ENCODE measurements at places on chromosomes 1 and 21.

DNA sequence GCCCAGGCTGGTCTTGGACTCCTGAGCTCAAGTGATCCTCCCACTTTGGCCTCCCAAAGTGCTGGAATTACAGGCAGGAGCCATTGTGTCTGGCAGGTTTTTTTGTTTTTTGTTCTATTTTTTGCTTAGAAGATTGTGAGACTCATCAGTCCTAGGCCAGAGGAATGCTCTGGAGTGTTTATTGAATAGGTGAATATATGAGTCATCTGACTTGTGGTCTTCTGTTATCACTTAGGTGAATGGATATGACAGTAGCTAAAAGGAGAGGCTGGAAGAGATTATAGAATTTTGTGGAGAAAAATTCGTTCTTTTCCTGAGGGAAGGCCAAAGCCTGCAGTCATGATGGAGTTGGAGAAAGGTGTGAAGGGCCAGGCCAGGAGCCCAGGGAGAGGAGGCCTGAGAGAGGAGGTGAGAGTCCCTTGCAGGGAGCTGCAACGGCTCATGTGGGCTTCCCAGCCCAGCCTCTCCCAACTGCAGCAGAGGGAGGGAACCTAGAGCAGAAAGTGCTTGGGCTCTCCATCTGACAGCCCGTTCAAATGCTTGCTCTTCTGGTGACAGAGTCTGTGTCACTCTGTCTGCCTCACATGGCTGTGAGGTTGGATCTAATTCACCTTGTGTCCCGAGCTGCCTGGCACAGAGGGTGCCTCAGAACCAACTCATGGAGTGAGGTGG lies 31.6 kb upstream of the ACOT11 start:
- no peak for DNase-seq

DNA sequence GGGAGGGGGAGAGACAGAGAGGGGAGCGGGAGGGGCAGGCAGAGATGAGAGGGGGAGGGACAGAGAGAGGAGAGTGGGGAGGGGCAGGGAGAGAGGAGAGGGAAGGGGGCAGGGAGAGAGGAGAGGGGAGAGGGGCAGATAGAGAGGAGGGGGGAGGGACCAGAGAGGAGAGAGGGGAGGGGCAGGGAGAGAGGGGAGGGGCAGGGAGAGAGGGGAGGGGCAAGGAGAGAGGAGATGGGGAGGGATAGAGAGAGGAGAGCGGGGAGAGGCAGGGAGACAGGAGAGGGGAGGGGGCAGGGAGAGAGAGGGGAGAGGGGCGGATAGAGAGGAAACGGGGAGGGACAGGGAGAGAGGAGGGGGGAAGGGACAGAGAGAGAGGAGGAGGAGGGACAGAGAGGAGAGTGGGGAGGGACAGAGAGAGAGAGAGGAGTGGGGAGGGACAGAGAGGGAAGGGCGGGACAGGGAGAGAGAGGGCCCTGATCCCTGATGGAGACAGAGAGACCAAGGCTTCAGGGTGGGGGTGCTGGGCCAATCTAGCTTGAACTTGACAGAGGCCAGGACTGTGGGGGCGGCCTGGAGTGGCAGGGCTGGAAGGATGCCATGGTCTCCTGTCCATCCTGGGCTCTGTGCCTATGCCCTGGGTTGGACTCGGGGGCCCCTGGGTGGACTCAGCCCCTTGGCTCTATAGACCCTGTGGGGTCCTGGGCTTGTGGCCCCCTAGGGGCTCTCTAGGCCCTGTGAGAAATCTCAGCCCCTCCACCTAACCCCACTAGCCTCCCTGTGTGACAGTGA lies 43.6 kb downstream of the DMRTB1 start:
- no peak for DNase-seq

GRCh38 chr1:25867210-25867991 lies 8.1 kb downstream of the PAQR7 start:
- DNase-seq = no peak

DNA sequence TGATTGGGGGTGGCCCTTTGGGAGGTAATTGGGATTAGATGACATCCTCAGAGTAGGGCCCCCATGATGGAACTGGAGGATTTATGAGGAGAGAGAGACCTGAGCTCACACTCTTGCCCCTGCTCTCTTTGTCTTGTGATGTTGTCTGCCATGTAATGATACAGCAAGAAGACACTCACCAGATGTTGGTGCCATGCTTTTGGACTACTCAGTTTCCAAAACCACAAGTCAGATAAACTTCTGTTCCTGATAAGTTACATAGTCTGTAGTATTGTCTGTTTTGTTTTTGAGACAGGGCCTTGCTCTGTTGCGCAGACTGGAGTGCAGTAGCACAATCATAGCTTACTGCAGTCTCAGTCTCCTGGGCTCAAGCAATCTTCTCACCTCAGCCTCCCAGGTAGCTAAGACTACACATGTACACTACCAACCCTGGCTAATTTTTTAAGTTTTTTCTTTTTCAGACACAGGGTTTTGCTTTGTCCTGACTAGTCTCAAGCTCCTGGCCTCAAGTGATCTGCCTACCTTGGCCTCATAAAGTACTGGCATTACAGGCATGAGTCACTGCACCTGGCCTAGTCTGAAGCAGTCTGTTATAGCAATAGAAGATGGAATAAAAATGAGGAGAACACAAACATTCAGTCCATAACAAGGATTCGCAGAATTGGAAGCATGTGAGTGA lies 115.0 kb upstream of the GALNT2 start:
- DNase-seq = no peak

GRCh38 chr1:118921994-118922393 lies 66.1 kb downstream of the TBX15 start:
- DNase-seq = no peak

DNA sequence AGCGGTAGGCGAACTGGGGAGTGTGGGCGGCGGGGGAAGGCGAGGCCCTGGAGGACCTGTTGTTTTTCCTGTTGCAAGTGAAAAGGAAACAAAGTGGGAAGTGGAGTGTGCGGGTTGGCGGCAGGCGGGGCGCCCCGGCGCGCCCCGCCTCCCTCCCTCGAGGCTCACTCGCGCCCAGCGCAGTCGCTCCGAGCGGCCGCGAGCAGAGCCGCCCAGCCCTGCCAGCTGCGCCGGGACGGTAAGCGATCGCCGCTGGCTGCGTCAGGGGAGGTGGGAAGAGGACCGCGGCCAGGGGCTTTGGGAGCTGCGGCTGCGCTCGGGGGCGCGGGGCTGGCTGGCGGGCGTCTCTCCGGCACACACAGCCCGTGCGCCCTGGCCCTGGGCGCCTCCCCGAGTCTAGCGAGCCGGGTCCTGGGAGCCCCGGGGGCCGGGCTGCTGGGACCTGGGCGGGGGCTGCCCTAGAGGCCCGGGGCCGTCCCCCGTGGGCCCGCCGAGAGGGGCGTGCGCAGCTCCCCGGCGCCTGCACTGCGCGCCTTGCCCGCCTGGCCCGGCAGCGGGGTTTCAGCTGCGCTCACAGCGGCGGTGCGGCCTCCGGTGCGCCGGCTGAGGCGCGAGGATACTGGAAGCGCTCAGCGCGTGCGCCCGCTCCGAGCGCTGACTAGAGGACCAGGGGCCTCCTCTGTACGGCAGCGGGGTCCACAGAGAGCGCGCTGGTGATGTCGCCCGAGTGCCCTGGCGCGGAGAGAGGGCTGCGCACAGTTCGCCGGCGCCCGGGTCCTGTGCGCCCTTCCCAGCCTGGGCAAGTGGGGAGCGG lies at the start of gene PIK3CD:
PIK3CD (plus strand) TSS at position 167 of the 814 bp plus-strand sequence. CDS start 58,725 bp downstream, outside the sequence.
- no peak for DNase-seq

DNA sequence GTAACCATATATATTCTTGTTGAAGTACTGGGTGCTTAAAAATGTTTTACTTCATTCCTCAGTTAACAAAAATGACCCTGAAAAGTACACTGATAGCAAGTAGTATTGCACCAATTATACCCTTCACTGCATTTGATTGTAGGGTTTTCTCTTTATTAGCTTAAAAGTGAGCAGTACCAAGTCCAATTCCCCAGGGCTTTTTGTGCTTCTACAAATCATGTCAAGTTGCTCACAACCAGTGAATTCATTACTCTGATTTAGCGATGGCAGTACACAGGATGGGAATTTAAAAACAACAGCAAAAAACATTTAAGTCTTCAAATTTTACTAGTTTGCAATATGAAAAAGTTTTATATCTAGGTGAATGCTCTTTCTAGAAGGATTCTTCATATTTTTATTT lies 436.4 kb downstream of the PTBP2 start:
- no peak for DNase-seq

GRCh38 chr1:114468047-114468446 lies 43.0 kb downstream of the TRIM33 start:
- no peak for DNase-seq

- no peak for DNase-seq
These were observed 35.4 kb downstream of the WNT2B start for GRCh38 chr1:112544011-112544688.

GRCh38 chr21:42472521-42472920 lies 23.5 kb downstream of the RSPH1 start:
- DNase-seq = no peak

All from NCI-H2029 (cell line).